ENCODE measurements at places on chromosomes 6 and 20.

DNA sequence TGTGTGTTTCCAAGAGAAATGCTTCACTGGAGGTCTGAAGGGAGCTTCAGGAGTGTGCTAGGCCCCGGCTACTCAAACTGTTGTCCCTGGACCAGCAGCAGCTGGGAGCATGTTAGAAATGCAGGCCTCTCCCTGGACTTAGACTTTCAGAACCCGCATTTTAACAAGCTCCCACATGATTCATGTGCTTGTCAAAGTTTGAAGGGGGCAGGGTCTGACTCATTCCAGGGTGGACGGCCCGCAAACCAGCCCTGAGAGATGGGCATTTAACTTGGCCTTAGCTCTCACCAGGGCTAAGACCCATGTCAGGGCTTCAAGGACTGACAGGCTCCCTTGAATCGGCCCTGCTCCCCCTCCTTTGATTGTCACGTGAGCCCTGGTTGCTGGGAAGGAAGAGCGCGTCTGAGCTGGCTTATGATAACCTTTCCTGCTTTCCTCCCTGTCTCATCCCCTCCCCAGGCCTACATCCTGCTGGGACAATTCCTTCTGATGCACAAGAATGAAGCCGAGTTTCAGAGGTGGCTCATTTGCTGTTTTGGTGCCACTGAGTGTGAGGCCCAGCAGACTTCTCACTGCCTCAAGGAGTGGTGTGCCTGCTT lies 35.5 kb downstream of the BANF2 start:
- DNase-seq, result no peak

GRCh38 chr6:397604-398003 lies 6.1 kb downstream of the IRF4 start:
- no peak for DNase-seq

DNA sequence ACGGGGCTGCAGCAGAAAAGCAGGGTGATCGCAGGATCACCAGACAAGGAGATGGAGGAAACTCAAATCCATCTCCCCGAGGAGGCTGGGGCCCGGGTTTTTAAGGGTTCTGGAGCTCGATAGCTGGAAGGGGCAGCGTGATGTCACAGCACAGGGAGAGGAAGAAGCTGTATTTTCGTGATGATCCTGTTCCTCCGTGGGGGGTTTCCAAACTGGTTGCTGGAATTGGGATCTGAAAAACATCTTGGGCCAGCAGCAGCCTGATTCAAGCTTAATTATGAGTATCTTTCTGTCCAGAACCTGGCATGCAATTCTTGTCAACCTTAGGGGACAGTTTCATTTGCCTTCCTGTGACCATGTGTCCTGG lies 4.1 kb downstream of the CST7 start:
- DNase-seq, result no peak

DNA sequence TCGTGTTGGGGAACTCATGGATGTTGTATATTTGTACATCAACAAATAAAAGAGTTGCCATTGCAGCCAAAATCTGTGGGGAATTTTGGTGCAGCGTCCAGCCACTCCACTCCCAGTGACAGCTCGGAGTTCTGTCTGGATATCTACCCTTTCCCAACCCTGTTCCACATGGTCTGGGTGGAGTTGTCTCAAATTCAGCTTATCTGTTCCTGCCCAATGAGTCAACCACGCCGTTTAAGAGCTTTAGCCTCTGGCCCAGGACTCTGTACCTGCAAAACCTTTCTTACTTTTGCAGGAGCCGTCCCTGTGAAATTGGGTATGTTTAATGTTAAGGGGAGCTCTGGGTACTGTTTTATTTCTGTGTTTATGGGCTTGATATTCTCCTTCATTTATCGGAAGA lies 33.9 kb upstream of the OVOL2 start:
- DNase-seq, result no peak

GRCh38 chr6:18327626-18328025 lies 59.5 kb upstream of the RNF144B start:
- DNase-seq, result peak; percentile 12

- no peak for DNase-seq
These were observed 59.6 kb downstream of the DHX35 start for GRCh38 chr20:39021748-39022147.

DNA sequence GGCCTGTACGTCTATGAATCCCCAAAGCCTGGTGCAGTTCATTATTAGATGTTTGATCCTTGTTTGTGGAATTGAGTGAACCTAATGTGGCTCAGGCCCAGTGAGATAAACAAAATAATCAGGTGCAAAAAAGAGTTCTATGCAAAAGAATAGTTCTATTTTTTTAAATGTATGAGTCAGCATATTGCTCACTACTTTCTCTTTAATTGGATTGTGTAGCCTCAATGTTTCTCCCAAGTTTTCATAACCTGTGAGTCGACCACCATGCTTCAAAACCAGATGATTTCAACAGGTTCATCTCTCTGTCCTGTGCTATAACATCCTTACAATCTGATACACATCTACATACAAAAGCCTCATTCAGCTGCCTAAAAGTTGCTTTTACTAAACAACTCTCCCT lies 116.5 kb upstream of the HDAC2 start:
- DNase-seq, result no peak

DNA sequence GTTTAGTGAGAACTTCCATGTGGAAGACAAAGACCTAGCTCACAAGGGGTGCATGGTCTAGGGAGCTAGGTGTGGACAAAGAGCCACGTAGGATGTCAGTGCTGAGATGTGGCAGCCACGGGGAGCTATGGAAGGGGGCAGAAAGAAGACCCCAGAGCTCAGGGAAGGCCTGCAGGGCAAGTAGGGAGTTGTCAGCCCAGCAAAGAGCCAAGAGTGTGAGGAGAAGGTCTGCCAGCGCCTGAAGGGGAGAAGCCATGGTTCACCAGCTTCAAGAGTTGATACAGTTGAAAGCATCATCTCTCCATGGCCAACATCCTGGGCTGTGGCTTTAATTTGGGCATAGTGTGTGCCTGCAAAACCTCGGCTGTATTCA lies 95.6 kb downstream of the CDH26 start:
- no peak for DNase-seq

DNA sequence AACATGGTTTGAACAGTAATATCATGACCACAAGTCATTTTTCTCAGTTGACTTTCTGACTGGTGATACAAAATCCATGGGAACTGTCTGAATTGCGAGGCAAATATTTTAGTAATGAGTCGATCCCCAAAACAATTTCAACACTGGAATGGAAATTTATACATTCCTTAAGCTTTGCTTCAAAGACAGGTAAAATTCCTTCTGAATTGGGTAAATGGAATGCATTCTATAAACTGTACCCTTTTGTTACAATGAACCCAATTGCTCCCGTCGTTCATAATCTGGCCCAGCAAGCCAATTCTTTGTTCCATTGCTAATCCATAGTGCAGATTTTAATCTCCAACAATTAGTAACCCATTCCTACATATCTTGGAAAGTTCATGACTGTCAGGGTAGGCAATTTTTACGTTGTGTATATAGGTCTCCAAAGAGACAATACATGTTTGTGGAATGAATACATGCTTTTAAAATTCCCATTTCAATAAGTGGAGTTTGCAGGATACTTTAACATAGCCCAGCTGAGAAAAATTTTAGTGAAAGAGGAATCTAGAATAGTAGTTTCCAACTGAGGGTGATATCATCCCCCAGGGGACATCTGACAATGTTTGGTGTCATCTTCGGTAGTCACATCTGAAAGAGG lies 32.7 kb downstream of the CYP24A1 start:
- DNase-seq, result no peak

GRCh38 chr6:157385482-157385881 lies 4.5 kb downstream of the ZDHHC14 start:
- DNase-seq, result no peak

- peak; percentile 36 for DNase-seq
These were observed 6.6 kb upstream of the SERPINB9 start for GRCh38 chr6:2909718-2910117.

DNA sequence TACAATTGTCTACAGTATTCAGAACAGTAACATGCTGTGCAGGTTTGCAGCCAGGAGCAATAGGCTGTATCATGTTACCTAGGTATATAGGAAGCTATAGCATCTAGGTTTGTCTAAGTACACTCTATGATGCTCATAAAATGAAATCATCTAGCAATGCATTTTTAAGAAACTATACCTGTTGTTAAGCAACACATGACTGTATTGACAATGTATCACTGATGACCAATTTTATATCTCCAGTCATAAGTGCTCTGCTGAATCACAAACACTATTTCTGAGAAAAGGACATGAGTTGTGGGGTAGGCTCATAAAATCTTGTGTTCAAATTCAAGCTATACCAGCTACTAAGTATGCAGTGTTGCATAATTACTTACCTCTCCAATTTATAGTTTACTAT lies 501.3 kb downstream of the CD109 start:
- no peak for DNase-seq

GRCh38 chr20:11267131-11267761 lies 593.4 kb upstream of the JAG1 start:
- peak; percentile 66 for DNase-seq

DNA sequence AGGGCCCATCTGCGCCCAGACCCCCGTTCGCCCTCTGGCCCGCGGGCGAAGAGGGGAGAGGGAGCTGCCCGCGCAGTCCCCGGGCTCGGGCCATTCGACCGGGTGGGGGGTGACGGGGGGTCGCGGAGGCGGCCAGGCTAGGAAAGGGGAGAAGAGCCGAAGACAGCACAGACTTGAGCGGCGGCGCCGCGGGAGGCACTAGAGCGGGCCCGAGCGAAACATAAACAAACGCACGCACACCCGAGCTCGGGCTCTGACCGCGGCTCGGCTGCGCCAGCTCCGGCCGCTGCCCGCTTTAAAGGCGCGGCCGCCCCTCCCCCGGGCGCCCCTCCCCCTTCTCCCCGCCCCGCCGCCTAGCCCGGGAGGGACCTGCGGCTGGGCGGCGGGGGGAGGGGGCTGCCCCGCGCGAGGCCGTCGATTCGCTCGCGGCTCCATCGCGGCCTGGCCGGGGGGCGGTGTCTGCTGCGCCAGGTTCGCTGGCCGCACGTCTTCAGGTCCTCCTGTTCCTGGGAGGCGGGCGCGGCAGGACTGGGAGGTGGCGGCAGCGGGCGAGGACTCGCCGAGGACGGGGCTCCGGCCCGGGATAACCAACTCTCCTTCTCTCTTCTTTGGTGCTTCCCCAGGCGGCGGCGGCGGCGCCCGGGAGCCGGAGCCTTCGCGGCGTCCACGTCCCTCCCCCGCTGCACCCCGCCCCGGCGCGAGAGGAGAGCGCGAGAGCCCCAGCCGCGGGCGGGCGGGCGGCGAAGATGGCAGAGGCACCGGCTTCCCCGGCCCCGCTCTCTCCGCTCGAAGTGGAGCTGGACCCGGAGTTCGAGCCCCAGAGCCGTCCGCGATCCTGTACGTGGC lies at the start of gene FOXO3:
TSS of gene FOXO3 (plus strand) at position 455 of the 846 bp plus-strand sequence. CDS start at position 747, 292 bp downstream.
- peak; percentile 95 for DNase-seq

- no peak for DNase-seq
These were observed 39.1 kb upstream of the E2F3 start for GRCh38 chr6:20362623-20363022.

- peak; percentile 56 for DNase-seq
These were observed 163.2 kb upstream of the ZNF337 start for GRCh38 chr20:25859649-25860530.
